Activated naive CD8-positive, alpha-beta T cell treated with anti-CD3 and anti-CD28 coated beads for 36 hours (primary cell): ENCODE measurements at places on chromosomes 6 and 20.

DNA sequence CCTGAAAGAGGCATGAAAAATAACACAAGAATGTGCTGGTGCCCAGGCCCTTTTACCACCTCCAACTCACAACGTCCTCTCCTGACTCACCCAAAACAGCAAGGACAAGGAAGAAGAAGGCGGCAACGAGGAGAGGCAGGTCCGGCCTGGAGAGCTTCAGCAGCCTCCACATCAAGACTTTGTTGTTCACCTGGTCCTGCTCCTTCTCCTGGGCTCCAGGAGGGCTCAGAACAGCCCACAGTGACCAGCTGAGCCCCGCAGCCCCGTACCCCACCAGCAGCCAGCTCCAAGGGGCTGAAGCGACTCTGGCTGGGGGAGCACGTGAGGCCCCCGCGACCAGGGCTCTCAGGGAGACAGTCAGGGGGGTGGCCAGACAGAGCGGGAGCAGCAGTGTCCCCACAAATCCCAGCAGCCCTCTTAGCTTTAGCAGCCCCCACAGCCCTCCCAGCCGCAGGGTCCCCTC, 857 bp downstream of the TAP2 start:
- no peak for DNase-seq

- DNase-seq = no peak
These were observed 40.0 kb upstream of the OPN5 start for GRCh38 chr6:47741807-47742206.

DNA sequence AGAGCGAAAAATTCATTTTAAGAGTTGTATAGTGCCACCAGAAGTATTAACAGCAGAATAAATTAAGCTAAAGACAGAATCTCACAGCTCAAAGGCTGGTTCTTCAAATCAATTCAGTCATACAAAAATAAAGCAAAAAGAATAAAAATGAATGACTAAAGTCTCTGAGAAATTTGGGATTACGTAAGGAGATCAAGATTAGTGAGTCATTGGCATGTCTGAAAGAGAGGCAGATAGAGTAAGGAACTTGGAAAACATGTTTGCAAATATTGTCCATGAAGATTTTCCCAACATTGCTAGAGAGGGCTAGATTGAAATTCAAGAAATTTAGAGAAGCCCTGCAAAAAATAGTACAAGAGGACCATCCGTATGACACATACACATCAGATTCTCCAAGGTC, 1413.9 kb upstream of the ADGRB3 start:
- no peak for DNase-seq

DNA sequence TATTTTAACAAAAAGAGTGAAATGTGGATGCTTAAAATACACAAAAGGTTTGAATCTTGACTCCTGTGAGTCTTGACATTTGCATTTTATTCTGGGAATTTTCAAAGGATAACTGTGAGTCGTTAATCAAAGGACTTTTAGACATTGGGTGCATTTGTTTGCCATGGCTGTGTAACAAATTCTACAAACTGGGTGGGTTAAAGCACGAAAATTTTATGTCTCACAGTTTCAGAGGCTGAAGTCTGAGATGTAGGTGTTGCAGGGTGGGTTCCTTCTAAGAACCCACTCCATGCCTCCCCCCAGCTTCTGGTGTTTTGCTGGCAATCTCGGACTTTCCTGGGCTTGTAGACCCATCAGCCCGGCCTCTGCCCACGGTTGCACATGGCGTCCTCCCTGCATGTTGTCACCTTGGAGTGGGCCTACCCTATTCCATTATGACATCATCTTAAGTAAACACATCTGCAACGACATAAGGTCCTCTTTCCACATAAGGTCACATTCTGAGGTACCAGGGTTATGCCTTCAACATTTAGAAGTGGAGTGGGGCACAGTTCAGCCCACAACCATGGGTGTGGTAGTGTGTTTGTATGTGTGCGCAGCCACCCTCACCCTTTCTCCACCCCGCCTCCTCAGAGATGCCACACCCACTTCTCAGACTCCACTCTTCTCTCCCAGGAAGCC, 113.1 kb downstream of the FOXA2 start:
- no peak for DNase-seq

GRCh38 chr6:33815854-33816253, 12.1 kb upstream of the MLN start:
- DNase-seq = no peak

GRCh38 chr20:63963784-63964301, 5.9 kb downstream of the ZNF512B start:
- DNase-seq = no peak

DNA sequence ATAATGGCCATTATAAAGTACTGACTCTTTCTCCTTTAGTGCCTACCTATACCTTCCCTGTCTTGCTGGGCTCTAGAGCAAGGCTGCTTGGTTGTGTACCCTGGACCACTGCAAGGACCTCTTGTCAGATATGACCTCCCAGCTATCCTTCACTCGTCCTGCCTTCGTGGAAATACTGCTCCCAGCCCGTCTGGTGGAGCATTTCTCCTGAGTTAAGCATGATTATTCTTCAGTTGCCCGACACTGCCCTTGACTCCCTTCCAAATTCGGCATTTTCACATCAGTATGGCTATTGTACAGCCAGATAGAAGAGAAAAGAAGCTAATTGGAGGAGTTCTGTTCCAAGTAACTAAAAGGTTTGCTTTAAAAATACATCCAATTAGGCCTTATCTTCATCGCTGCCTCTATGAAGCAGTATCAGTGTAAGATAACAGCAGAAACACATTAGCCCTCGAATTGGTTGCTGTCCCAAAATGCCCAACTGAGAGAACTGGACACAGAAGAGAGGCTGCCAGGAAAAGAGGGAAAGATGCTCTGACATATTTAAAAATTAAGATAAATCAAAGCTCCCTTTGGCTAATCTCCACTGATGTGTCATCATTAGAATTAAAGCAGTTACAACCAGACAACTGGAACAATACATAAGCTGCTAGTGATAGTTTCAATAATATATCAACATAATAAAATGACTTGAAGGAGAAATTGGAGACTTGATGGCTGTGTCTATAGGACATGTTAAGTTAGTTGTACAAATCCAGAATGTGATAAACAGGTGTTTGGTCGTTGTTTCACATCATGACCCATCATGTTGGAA, 54.4 kb downstream of the OPRM1 start:
- no peak for DNase-seq

GRCh38 chr6:54083287-54083686, 28.0 kb upstream of the MLIP start:
- DNase-seq = no peak

DNA sequence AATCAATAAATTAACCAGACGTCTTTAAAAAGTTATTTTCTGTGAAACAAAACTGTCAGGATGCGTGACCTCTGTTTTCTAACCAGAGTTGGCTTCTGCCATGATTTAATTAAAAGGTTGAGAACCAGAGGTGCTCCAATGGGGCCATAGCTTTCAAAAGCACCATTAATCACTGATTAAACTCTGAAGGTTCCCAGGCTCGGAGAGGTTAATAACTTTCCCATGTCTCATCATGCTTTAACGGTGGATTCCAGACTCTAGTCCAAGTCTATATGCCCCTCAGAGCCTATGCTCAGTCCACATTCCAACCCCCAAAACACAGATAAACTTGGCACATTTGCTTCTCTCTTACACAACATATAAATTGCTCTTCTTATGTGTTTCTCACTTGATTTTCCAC, 95.5 kb downstream of the SNAP91 start:
- DNase-seq = no peak

- no peak for DNase-seq
These were observed 185.8 kb upstream of the TENT5A start for GRCh38 chr6:81938014-81938856.

DNA sequence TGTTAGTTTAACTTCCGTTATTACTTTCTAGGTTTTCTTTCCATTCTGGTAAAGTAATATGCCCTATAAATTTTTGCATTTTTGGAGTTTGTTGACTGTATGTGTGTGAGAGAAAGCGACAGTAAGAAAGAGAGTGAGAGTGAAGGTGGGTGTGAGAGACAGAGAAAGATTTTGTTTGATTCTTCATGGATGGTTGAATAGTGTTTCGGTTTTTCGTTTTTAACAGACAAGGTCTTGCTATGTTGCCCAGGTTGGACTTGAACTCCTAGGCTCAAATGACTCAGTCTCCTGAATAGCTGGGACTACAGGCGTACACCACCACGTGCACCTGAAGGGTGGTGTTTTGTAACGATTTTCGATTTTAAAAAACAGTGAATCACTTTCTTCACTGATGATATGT, 329.1 kb upstream of the RUNX2 start:
- DNase-seq = no peak

- DNase-seq = no peak
These were observed 279.1 kb downstream of the FARS2 start for GRCh38 chr6:5540370-5540769.

- DNase-seq = no peak
These were observed 45.8 kb downstream of the RGS17 start for GRCh38 chr6:153085239-153085638.
